ENCODE measurements at places on chromosomes 6 and 20. TPM values are rescaled to one million over a fixed set of nuclear protein-coding genes. Genes with fewer than 3 reads are reported as not detected.

GRCh38 chr6:143223895-143224294, 163.2 kb downstream of the AIG1 start:
- no peak for DNase-seq

DNA sequence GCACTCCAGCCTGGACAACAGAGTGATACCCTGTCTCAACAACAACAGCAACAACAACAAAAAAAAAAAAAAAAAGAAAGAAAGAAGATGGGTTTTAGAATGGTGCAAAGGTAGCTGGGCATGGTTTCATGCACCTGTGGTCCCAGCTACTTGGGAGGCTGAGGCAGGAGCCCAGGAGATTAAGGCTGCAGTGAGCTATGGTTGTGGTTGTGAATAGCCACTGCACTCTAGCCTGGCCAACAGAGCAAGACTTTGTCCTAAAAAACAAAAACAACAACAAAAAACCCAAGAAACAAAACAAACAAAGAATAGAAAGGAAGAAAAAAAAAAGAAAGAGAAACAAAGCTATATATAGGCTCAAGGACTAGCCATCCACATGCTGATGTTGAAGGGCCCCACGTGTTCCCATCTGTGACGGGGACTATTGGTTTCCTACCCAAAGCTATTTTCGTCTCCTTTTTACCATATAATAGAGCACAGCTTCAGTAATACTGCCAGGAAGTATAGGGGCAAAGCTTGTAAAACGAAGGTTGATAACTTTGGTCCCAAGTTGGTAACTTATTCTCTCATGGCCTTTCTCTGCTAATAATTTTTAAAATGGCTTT, 7.9 kb upstream of the EEF1E1 start:
- DNase-seq, result no peak

DNA sequence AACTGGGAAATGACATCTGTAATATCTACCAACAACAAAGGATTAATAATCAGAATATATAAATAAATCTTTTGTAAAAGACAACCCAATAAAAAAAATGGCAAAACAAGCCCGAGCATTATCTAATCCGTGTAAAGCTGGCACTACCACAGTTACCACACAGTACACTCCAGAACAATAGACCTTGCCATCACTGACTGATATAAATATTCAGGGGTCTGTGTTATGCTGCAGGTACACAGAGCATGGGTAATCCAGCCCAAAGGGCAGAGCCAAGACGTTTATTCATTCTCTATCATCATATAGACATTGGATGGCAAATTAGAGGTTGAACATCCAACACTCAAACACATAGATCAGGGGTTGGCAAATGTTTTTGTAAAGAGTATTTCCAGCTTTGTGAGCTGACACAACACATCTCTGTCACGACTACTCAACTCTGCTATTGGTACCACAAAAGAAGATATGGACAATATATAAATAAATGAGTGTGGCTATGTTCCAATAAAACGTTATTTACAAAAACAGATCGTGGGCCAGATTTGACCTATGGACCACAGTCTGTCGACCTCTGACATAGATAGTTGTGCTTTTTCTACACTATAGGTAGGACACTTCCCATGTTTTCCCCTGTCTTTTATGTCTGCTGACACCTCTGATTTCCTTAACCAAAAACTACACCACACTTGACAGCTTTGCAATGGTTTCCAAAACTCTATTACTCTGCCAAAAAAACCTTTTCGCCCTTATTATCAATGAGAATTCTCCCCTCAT, 4.5 kb downstream of the NCOA6 start:
- no peak for DNase-seq

Gene VGLL2
- total RNA-seq, result not detected

Gene SLC32A1
- not detected for total RNA-seq

DNA sequence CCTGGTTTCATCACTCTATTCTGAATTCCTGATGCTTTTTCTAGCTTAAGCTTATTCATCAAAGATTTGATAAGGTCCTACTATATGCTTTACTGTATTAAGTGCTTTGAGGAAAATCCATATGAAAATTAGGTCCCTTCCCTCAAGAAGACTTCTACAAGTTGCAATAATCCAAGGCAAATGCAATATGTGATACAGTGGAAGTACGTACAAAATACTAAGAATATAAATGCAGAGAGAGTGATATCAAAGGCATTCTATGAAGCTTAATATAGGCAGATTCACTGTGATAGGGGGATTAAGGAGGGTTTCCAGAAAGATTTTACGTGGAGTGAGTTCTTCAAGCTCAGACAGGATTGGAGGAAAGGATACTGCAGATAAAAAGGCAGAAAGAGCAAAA, 142.1 kb downstream of the C6orf118 start:
- no peak for DNase-seq

Gene AMD1
- total RNA-seq, result 56.2 TPM

Gene TNXB
- 3.3 TPM for total RNA-seq

Gene TRAPPC3L
- total RNA-seq, result not detected

GRCh38 chr6:152360034-152360433, 277.1 kb downstream of the SYNE1 start:
- DNase-seq, result no peak

DNA sequence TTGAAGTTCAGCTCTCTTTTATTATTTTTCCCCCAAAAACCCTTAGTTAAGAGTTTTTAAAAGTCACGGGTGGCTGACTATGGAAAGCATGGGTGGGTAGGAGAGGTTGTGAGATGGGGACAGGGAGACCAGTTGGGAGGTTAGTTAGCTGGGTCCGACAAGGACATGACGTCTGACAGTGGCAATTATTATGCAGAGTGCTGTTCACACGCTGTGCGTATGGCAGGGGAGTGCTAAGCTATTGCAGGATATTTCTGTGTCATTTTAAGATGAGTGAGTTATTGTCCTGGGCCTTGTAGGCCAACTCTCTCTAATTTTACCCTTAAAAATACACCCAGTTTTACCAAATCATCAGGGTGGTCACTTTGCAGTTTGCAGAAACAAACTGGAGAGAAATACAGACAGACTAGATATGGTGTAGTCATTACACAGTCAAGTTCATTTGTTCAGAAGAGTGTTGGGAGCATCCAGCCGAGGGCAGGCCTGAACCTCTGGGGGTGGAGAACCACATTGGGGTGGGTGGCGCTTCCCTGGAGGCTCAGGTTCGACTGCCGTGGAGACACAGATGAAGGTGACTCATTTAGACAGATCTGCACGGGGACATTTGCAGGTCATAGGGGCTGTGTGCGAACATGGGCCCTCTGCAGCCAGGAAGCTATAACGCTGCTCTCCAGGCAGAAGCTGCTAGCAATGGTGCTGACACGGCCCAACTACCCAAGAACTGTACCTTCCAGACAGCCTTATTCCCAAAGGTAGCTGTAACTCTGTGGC, 307.6 kb downstream of the QKI start:
- DNase-seq, result no peak

DNA sequence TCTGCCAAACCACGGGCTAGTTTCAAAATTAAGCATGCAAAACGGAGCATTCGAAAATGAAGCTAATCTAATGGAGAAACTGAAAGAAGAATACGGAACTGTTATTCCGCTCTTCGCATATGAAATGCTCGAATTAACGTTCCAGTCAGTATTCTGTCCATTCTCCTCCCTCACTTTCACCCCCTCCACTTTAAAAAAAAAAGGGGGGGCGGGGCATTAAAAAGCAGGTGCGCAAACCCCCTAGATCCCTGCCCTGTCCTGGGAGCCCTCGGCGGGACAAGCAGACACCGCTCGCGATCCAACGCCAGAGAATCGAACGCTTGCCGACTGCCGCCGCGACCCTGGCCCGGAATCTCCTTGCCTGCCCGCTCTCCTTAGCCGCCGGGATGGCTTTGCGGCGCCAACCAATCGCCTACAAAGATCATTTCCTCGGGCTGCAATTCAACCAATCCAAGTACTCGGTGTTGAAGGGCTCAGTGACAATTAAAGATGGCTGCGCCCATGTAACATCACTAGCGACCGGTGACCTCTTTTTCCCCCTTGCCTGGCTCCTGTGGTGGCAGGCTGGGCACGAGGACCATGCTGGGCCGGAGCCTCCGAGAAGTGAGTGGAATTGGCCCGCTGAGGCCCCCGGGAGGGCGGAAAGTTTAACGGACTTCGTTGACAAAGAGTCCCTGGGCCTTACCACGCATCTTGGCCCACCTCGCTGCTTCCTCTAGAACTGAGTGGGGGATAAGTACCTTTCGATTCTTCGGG, at the start of the genes QRSL1 and RTN4IP1:
TSS of gene QRSL1 (plus strand) at position 476 of the 756 bp plus-strand sequence. CDS start at position 580, 104 bp downstream.
TSS of gene RTN4IP1 (minus strand) at position 396 of the 756 bp plus-strand sequence. CDS start 477 bp downstream, outside the sequence.
- peak; percentile 89 for DNase-seq

GRCh38 chr6:42313941-42314570, 96.4 kb upstream of the MRPS10 start:
- peak; percentile 32 for DNase-seq

Gene NELFE
- 142 TPM for total RNA-seq

Gene CRISP3
- total RNA-seq, result not detected

Measured in PC-3 (cell line).